Effector CD4-positive, alpha-beta T cell (primary cell): ENCODE measurements at places on chromosomes 3 and 15.

- no peak for DNase-seq
Measured at GRCh38 chr3:13976469-13976868, 96.6 kb upstream of the WNT7A start.

GRCh38 chr3:139758654-139759291 lies 81.0 kb upstream of the NMNAT3 start:
- no peak for DNase-seq

DNA sequence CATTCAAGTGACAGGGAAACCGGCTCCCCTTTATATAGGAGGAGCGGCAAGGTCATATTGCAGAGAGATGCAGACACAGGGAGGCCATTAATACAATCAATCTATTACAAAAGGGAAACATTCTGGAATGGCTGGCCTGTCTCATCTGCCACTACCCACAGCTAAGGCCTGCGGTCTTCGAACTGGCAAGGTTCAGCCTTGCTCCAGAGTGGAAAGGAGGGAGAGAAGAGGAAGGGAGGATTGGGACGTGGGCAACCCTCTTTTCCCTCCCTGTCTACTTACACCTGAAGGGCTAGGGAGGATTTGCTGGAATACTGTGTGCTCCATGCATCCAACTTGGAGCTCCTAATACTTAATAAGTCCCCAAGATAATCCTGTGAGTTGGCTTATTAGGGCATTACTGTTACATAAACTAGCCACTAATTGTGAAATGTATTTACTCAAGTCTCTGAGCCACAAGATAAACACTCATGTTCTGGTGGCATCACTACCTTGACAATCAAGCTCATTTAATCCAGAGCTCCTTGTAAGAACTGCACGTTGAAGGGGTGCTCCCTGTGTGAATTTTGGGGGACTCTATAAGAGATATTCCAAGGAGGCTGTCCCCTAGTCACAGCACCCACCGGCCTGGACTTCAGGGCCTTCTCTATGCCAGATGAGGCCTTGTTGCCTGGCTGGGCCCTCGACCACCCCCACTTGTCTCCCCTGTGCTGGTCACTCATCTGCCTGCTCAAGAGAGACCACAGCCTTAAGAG lies 19.7 kb upstream of the CCDC174 start:
- DNase-seq: no peak

- no peak for DNase-seq
Measured at GRCh38 chr3:125324341-125324740, 50.8 kb downstream of the ZNF148 start.

GRCh38 chr15:64355348-64355943 lies 527 bp downstream of the CSNK1G1 start:
- DNase-seq: peak; percentile 2

- DNase-seq: no peak
Measured at GRCh38 chr3:124593442-124593829, 136.8 kb upstream of the UMPS start.

DNA sequence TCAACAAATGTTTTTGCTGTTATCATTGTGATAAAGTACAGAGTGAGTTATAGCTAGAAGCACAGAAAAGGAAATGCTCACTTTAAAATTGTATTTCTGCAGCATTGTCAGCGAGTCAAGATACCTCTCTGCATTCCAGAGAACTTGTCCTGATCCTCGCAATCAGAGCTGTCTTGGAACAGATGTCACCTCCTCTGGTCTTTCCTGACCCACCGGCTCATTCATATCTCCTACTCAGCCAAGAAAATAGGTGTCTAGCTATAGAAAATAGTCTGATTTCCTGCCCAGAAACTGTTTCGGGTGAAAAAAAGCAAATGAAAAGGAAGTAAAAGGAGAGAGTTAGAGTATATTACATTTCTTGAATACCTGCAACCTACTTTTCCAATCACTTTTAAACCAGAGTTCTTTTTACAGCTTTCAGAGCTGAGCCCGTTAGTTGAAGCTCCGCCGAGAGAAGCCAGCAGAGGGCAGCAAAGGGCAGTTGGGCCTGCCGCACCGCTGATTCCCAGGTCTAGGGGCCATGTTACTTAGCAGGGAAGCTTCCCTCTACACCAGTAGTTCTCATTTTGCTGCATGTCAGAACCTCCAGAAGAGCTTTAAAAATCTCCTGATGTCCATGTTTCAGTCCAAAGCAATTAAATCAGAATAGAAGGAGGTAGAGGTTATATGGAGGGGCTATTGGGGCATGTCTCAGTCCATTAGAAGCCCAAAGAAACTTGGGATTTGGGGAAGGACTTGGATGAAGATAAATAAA lies 185.7 kb upstream of the THRB start:
- no peak for DNase-seq

GRCh38 chr15:101105059-101105891 lies 146.6 kb downstream of the CHSY1 start:
- DNase-seq: no peak

GRCh38 chr3:178527981-178528380 lies 8.3 kb upstream of the KCNMB2 start:
- DNase-seq: no peak

DNA sequence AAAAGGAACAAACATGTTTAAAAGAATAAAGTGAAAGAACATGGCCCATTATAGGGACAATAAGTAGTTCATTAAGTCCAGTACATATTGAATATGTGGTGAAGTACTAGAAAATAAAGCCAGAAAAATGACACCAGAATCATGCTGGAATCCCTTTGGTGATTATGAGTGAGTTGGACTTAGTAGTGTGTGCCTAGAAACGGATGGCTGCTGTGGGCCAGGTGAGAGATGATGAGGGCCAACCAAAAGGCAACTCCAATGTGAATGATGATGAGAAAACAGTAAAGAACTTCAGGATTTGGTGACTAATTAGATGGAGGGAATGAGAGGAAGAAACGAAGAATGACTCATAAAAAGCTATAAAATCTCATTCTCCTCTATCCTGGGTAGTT lies 3.3 kb downstream of the CRYGS start:
- no peak for DNase-seq

- DNase-seq: no peak
Measured at GRCh38 chr15:50109076-50109987, 9.7 kb downstream of the ATP8B4 start.

- no peak for DNase-seq
Measured at GRCh38 chr3:34248352-34248751, 449.9 kb downstream of the PDCD6IP start.

DNA sequence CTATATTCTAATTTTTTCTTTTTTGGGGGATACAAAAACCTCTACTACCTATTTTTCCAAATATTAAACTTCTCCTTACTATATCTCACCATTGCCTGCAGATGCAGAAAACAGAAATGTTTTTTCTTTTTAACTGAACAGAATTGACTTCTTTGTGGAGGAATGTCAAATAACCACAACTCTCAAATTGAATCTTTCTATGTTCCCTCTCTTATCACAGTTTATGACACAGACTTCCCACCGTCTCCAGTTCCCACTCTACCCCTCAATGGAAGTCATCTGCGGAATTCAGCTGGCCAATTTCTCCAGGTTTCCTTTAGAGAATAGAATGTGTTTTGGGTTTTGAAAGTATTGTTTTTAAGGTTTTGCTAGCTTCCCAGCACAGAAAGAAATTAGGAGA lies 77.0 kb downstream of the NR2F2 start:
- DNase-seq: no peak

GRCh38 chr15:95134431-95135110 lies 903.2 kb downstream of the MCTP2 start:
- no peak for DNase-seq

DNA sequence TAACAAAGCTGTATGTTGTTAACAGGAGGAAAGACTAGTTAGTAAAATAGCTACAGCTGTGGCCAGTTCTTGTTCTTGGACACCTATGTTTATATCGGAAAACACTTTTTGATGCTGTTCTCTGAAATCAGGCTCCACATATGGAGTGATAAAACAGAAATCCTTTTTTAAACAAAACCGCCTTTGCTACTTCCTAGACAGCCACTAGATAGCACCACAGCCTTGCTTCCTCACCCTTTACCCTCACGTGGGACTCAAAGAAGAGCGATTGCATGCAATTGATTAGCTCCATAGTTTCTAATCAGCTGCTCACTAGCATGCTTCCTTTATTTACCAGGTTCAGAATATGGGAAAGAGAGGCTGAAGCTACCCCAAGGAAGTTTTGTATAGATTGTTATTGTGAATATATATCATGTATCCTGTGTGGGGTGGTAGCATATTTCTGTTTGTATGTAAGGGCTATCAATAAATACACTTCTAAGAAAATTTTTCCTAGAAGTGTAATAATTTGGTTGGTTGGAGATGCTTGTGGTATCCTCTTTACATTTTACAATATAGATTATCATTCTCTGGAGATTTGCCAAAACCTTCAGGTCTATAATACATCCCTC lies 4.3 kb upstream of the MTFMT start:
- no peak for DNase-seq

DNA sequence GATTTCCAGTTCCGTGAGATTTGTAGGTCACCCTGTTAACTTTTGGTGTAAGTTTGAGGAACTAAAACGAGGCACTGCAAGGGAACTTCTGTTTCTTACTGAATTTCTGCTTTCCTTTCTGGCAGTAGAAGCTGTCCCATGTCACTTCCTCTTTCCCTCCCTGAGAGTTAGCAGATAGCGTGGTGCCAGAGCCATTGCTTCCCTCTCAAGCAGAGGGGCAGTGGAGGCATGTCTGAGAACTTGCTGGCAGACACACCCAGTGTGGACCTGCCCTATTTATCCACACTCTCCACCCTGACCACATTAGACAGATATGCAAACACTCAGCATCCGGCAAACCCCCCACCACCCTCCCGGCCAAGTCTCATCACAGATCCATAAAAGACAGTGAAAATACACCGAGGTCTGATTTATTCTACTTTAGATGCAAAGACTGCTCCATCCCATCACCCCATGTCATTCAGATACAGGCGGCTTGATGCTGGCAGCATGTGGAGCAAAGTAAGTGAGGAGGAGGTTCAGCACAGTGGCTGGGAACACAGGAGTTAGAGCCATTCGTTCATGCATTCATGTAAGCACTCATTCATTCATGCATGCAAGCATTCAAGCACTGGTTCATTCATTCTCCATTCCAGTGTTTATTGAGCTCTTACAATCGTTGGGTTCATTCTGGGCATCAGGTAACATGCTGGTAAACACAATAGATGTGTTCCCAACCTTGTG lies 324.7 kb downstream of the SHQ1 start:
- no peak for DNase-seq

DNA sequence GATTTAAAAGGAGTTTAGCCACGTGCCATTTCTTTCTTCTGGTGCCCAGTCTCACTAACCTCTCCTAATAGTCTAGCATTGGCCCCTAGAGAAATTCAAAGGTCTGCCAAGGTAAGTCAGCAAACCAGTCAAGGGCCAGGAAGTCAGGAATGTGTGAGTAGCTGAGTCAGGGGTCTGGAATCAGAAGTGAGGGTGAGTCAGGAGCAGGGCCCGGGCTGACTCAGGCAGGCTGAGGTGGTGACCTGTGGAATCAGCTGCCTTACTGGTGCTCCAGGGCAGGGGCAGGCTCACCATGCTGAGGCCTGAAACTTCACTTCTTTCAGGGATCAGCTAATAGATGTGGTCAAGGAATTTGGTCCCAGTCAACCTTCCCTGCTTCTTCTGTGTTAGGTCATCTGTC lies 105.8 kb upstream of the MYZAP start:
- DNase-seq: no peak

DNA sequence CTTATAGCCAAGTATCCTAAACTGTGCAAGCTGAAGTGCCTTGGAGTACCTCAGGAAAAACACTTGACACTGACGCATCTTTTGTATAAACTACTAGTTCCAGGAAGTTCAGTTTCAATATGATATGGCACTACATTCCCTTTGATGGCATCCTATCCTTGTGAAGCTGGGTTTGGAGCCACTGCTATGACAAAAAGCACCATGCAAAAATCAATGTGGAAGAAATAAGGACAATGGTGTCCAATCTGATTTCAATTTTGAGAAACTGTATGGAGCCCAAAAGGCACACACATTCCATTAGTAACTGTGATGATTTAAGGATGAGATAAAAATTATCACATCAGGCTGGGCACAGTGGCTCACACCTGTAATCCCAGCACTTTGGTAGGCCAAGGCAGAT lies 5.6 kb downstream of the RPS27L start:
- DNase-seq: no peak

GRCh38 chr15:62807539-62808130 lies 234.9 kb upstream of the TPM1 start:
- DNase-seq: no peak

DNA sequence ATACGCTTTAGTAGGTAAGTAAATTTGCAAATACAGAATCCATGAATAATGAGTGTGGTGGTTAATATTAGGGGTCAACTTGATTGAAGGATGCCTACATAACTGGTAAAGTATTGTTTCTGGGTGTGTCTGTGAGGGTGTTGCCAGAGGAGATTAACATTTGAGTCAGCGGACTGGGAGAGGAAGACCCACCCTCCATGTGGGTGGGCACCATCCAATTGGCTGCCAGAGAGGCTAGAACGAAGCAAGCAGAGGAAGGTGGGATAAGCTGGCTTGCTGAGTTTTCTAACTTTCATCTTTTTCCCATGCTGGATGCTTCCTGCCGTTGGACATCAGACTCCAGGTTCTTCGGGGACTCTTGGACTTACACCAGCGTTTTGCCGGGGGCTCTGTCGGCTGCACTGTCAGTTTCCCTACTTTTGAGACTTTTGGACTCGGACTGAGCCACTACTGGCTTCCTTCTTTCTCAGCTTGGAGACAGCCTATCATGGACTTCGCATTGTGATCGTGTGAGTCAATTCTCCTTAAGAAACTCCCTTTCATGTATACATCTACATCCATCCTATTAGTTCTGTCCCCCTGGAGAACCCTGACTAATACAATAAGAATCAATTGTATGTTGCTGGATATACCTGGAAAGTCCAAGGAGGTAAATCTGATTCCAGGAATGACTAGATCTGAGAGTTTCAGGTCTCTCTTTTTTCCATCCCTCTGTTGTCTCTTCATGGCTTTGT lies 25.8 kb upstream of the NEDD4 start:
- no peak for DNase-seq

- DNase-seq: no peak
Measured at GRCh38 chr3:190375246-190375645, 12.7 kb upstream of the CLDN16 start.

DNA sequence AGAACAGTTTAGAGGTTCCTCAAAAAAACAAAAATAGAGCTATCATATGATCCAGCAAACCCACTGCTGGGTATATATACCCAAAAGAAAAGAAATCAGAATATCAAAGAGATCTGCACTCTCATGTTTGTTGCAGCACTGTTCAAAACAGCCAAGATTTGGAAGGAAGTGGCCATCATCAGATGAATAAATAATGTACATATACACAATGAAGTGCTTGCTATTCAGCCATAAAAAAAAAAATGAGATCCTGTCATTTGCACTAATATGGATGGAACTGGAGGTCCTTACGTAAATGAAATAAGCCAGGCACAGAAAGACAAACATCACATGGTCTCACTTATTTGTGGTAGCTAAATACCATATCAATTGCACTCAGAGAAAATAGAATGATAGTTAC lies 58.4 kb downstream of the SCAPER start:
- DNase-seq: no peak
